ENCODE measurements at places on chromosomes 5 and 9.

DNA sequence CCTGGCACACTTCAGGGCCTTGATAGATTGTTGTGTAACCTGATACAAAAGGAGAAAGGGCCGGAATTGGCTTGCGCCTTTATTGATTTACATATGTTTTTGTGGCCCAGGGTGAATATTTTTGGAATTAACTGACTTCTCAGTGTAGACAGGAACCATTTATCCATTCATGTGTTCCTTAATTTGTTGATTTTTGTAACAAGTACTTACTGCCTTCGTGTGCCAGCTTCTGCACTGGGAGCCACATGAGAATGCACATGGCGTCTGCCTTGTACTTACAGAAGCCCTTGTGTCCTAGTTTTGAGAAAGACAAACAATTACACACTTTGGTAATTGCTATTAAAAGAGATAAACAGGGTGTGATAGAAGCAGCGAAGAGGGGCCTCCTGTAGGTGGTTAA, 26.4 kb downstream of the EHMT1 start:
- no peak for DNase-seq

DNA sequence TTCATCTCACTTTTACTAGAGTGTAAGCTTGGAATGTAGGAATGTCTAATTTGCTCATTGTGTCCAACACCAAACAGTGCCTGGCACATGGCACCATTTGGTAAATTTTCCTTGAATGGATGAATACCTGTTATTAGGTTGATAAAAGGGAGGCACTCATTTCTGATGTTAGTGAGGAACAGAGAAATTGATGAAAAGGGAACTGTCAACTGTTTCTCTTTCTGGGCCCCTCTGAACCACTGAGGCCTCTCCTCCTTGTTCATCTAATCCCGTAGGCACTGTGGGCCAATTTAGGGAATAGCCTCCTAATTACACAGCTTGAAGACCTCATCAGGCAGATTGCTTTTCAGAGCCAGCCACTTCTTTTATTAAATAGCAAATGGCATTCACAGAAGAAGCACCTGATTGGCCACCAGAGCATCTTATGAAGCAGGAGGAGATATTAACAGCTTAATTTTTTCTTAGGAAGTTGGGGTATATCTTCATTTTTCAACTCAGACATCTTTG, 22.6 kb downstream of the MRRF start:
- DNase-seq, result no peak

GRCh38 chr9:135857843-135858242, 49.5 kb downstream of the CAMSAP1 start:
- DNase-seq, result no peak

DNA sequence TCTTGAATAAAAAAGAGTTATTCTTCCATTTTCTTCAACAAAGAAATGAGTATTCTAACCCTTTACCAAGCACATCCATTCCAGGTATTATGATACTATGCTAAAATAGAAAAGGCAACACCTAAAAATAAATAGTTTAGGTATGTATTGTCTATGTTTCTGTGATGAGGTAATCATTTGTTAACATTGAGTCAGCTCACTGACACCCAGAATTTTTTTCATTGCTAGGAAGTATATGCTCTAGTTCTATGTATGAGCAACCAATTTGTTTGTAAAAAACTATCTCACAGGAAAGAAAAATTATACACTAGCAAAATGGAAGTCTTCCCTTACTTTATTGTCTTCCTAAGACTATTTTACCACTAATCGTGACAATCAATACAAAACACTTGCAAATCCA, 615.6 kb upstream of the GRIN3A start:
- no peak for DNase-seq

GRCh38 chr5:122608222-122608621, 166.7 kb upstream of the SNX2 start:
- no peak for DNase-seq

GRCh38 chr5:167311340-167311739, 980.1 kb upstream of the WWC1 start:
- no peak for DNase-seq

DNA sequence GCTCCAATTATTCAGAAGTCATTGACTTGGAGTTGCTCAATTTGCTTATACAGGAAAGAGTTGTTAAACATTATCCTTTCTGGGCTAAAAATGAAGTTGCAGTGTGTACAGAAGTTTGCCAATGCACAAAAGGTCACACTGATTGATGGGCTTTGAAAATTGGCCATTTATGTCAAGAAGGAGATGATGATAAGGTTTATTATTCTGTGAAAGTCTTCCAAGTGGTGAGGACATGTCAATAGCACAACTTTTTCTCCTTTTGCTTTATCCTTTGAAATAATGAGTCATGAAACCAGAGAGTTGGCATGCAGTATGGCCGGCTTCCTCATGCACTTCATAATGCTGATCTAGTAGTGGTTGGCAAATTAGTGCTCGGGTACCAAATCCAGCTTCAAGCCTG, 848.5 kb upstream of the WWC1 start:
- DNase-seq, result no peak

- no peak for DNase-seq
Measured at GRCh38 chr9:110742741-110743371, 74.3 kb downstream of the MUSK start.

GRCh38 chr9:107759823-107760166, 270.2 kb upstream of the KLF4 start:
- no peak for DNase-seq

- DNase-seq, result no peak
Measured at GRCh38 chr9:130990978-130991777, 17.8 kb upstream of the LAMC3 start.

DNA sequence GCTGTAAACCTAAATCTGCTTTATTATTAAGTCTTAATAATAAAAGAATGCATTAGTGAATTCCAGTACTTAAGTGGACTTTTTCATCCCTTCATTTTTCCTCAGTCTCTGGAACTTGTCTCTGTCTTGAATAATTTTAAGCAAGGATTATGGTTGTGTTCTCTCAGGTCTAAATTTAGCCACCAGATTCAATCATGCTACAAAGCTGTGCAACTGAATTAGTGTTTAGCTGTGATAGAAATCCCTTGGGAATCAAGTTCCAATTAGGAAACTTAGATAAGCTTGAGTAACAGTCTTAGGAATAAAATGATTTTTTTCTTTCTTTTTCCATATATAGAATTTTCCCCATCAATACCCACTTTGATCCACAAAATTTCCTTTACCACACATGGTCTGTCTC, 104.3 kb downstream of the PLPPR1 start:
- DNase-seq, result no peak

DNA sequence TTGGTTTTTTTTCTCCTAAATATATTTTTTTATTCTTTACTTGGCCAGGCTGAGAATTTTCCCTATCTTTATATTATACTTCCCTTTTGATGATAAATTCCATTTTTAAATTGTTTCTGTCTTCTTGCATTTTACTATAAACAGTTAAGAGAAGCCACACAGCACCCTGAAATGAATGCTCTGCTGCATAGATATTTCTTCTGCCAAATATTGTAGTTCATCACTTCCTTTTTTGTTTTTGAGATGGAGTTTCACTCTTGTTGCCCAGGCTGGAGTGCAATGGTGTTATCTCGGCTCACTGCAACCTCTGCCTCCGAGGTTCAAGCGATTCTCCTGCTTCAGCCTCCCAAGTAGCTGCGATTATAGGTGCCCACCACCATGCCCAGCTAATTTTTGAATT, 8.5 kb upstream of the INIP start:
- no peak for DNase-seq

DNA sequence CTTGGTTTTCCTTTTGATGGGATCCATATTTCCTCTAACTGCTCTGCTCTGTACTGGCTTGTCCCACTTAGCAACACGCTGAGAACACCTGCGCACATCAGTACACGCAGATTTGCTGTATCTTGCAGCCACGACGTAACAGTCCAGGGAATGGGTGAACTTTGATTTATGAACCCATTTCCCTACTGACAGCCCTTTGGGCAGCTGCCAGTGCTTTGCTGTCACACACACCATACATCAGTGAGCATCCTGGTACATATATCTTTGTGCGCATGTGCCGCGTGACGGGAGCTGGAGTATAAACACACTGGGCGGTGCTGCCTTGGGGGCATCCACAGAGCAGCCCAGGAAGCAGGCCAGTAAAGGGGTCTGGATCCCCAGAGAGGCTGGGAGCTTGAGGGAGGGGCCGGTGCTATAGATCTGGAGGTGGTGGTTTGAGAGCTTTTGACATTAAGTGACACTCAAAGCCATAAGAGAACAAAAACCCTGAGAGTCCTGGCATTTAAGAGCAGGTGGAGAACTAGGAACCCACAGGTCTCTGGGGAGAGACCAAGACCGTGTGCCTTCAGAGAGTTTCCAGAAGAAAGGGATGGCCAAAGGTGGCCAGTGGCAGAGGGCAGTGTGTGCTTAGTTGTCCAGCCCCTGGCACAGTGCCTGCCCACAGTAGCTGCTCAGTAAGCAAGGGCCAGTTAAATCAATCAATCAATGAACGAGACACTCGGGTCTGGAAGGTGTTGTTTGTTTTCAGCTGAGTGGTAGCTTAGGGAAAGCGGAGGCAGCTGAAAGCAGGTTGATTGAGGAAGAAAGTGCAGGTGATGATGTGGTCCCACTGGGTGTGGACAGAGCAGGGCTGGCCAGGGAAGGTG, 53.7 kb downstream of the LMX1B start:
- no peak for DNase-seq

DNA sequence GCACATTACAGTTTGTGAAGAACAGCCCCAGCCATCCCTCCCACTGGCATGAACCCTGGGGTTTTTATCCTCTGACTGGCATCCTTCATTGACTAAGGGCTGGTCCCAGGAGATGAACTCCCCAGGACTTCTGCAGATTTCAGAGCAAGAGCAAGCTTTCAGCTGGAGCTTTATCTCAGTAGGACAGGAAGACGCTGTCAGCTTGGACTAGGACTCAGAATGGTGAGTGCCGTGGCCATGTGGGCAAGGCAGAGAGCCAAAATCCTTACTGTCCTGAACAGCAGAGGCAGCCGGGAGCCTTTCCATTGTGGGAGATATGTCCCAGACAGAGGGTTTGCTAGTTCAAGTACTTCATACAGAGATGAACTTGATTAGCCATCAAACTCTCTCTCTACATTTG, 3.2 kb upstream of the ACOT12 start:
- DNase-seq, result no peak

GRCh38 chr5:52466749-52467520, 320.8 kb upstream of the ITGA1 start:
- DNase-seq, result no peak

GRCh38 chr9:109816490-109816889, 36.5 kb downstream of the PALM2AKAP2 start:
- DNase-seq, result no peak

- no peak for DNase-seq
Measured at GRCh38 chr5:59037941-59038797, 455.3 kb downstream of the RAB3C start.

GRCh38 chr5:998246-999031, 10.2 kb upstream of the NKD2 start:
- no peak for DNase-seq

DNA sequence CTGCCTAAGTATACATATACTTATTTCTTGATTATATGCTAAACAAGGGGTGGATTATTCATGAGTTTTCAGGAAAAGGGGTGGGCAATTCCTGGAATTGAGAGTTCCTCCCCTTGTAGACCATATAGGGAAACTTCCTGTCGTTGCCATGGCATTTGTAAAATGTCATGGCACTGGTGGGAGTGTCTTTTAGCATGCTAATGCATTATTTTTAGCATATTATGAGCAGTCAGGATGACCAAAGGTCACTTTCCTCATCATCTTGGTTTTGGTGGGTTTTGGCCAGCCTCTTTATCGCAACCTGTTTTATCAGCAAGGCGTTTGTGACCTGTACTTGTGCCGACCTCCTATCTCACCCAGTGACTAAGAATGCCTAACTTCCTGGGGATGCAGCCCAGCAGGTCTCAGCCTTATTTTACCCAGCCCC, 80.9 kb downstream of the ALDH7A1 start:
- no peak for DNase-seq

- no peak for DNase-seq
Measured at GRCh38 chr5:136886608-136887007, 521.3 kb upstream of the TRPC7 start.

GRCh38 chr5:78008356-78008967, 232.3 kb upstream of the TBCA start:
- no peak for DNase-seq

DNA sequence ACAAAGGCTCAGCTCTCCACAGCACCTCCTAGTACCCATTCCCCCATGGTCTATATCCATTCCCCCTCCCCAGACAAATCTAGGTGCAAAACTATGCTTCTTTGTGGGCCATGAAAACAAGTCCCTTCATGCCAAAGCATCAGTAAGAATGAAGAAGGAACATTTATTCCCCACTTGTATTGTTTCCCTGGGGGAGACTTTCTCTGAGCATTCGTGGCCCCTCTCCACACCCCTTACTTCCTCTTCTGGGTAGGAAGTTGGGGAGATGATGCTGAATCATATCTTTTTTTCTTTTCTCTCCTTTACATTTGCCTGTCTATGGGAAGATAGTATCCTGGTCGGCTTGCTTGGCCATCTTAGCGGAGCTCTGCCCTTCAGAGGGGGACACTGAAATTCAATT, 246.8 kb downstream of the NSG2 start:
- no peak for DNase-seq

- no peak for DNase-seq
Measured at GRCh38 chr5:119651486-119651885, 22.1 kb downstream of the FAM170A start.

DNA sequence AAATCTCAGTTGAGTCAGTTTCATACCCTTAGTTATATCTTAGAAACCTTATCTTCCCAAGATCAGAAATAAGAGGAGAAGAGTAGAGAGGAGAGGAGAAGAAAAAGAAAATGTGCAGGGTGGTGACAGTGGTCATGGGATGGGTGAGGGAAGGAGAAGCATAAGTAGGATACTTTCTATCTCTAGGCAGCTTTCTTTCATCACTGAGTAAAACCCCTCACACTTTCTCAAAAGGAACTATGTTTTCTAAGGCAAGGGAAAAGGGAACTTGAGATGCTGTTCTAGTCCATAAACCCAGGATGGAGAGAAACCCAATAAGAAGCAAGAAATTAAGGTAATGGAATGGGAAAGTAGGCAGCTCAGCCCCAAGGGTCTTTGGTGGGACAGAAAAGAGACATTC, 225.3 kb downstream of the MCTP1 start:
- DNase-seq, result no peak

DNA sequence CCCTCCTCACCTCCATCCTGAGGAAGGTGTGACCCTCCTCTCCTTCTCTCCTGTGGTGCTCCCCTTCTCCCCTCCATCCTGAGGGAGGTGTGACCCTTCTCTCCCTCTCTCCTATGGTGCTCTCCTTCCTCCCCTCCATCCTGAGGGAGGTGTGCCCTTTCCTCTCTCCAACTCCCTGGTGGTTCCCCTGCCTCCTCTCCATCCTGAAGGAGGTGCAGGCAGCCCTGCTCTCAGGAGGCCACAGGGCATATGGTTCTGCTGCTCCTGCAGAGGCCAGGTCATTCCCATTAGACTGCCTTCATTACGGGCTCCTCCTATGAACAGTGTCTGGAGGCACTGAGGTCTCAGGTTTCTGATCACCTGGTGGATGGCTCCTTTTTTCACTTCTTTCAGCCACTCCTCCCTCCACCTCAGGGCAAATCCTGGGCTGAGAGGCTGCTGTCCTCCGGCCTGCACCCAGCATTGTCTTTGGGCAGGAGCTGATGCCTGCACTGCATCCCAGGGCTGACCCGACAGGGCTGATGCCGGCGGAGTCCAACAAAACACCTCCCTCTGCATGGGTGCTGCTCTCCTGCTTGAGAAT, 197.1 kb downstream of the MED10 start:
- DNase-seq, result no peak

GRCh38 chr9:26061948-26062575, 383.8 kb upstream of the TUSC1 start:
- DNase-seq, result no peak
